Vagina (tissue), 2 donors: ENCODE measurements at places on chromosomes 4 and X.

- H3K36me3 ChIP-seq = no peaks in the 10 kb centered on the region
- H3K27ac ChIP-seq = no peak overlapping the region
- DNase-seq = peak; percentile 49
Measured at GRCh38 chrX:47662144-47662657, 3.2 kb upstream of the UXT start.

DNA sequence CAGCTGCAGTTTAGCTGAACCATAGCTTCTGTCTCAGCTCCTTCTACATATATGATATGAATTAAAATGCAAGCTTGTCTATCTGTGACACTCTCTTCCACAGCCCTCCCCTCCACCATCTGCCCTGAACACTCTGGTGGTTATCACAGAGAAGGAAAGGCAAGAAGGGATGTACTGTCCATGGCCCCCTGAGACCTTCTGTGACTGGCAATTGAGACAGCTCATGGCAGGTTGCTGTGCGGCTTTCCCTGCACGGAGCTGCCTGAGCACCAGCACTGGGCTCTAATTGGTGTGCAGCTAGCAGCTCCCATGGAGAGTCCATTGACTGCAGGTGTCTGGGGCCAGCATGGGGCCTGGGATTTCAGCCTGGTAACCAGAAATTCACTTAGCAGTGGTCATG is 109.8 kb upstream of the ANXA3 start:
- no peaks in the 10 kb centered on the region for H3K4me1 ChIP-seq
- no peak overlapping the region for H3K27ac ChIP-seq
- no peaks in the 10 kb centered on the region for H3K36me3 ChIP-seq
- no peak for DNase-seq
- H3K4me3 ChIP-seq = no peak overlapping the region

DNA sequence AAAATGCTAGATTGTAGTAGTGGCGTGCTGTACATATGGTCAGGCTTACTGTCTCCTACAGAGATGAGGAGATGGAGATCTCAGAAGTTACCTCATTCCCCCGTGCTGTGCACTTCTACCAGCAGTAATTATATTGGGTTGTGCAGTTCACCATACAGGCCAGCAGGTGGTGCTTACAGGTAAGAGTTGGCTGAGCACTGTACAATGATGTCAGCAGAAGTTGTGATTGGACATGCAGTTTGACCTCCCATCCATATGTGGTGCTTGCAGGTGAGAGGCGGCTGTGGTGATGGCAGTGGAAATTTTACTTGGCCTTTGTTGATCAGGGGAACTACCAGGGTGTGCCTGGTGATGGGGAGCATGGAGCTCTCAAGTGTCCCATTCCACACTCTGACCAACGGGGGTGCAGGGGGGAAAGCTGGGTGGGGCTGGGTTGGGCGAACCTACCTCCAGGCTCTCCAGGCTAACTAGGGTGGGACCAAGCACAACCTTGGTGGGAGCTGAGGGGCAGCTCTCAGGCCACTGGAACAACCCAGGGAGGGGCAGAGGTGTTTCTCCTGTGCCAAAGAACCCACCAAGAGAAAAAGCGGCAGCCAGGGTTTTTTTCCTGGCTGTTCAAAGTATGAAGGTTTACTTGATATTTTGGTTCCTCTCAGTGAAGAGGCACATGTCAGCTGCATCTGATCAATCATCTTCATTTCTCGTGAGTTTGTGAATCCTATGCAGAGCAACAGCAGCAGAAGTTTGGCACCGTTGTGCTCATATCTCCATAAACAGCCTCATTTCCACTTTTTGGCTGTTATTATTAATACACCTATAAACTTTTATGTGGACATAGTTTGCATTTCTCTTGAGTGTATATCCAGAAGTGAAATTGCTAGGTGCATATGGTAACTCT is 73.8 kb upstream of the FREM3 start:
- DNase-seq = no peak
- no peak overlapping the region for H3K4me3 ChIP-seq
- no peak overlapping the region for H3K27ac ChIP-seq
- H3K27me3 ChIP-seq = no peaks in the 10 kb centered on the region
- no peaks in the 10 kb centered on the region for H3K4me1 ChIP-seq

DNA sequence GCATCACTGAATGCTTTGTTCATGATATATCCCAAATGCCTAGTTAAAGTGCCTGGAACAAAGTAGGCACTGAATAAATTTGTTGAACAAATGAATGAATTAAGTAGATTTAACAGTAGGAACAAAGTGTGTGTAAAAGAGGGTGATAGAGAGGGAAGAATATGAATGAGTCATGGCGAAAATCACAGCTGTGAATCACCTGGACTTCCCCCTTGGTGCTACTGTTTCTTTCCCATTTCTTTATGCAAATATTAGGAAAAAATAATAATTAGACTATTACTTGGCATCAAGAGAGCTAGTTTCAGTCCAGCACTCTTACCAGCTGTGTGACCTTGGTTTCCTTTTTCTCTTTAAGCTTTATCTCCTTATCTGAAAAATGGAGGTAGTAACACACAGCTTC is 9.2 kb downstream of the SPIN3 start:
- H3K4me1 ChIP-seq = no peaks in the 10 kb centered on the region
- no peaks in the 10 kb centered on the region for H3K27me3 ChIP-seq
- H3K36me3 ChIP-seq = no peaks in the 10 kb centered on the region
- H3K4me3 ChIP-seq = no peak overlapping the region
- no peak overlapping the region for H3K27ac ChIP-seq

GRCh38 chr4:41424522-41424921 is 113.4 kb upstream of the LIMCH1 start:
- no peak overlapping the region for H3K4me3 ChIP-seq
- no peaks in the 10 kb centered on the region for H3K36me3 ChIP-seq

DNA sequence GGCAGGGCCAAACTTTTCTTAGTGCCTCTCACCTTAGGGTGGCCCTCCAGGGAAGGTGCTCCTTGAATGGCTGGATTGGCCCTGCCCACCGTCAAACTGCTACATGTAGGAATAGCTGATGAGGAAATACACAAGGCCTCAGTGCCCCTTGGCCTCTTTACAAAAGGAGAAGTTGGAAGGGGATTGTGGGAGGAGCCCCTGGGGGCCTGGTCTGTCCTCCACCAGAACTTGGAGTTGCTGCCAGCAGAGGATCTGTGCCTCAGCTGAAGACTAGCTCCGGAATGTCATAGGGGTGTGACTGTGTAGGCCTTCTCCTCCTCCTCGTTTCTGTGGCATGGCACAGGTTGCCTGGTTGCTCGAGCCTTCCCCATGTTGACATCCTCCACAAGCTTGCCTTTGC is 142.7 kb downstream of the AMMECR1 start:
- H3K4me1 ChIP-seq = no peaks in the 10 kb centered on the region
- DNase-seq = no peak
- no peak overlapping the region for H3K4me3 ChIP-seq
- H3K36me3 ChIP-seq = no peaks in the 10 kb centered on the region
- no peaks in the 10 kb centered on the region for H3K27me3 ChIP-seq

- no peaks in the 10 kb centered on the region for H3K4me1 ChIP-seq
- H3K36me3 ChIP-seq = no peaks in the 10 kb centered on the region
- DNase-seq = no peak
- no peak overlapping the region for H3K4me3 ChIP-seq
- H3K27ac ChIP-seq = no peak overlapping the region
Measured at GRCh38 chr4:93788712-93789111, 39.8 kb upstream of the ATOH1 start.

GRCh38 chr4:25308306-25308705 is 4.3 kb upstream of the ZCCHC4 start:
- H3K27ac ChIP-seq = no peak overlapping the region
- DNase-seq = no peak
- H3K4me3 ChIP-seq = no peak overlapping the region
- H3K27me3 ChIP-seq = no peaks in the 10 kb centered on the region
- H3K36me3 ChIP-seq = no peaks in the 10 kb centered on the region

DNA sequence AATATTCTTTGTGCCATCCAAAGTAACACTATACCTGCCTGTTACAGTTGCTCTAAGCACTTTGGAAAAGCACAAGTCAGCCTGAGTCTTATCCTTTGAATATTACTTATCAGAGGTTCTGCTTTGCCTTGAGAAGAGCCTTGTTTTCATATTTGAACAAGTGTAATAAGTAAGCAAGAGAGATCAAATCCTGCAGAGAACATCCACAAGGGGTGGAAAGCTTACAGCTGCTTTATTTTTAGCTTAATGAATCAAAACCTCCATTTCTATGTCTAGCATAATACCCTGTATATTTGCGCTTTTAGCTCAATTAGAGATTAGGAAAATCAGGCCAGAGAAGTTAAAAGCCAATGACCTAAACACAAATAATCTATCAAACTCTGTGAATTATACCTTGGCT is 139.8 kb downstream of the CDS1 start:
- no peak overlapping the region for H3K27ac ChIP-seq
- no peaks in the 10 kb centered on the region for H3K27me3 ChIP-seq
- H3K36me3 ChIP-seq = peaks cover 33% of the 10 kb centered on the region
- H3K4me1 ChIP-seq = no peaks in the 10 kb centered on the region
- no peak for DNase-seq

DNA sequence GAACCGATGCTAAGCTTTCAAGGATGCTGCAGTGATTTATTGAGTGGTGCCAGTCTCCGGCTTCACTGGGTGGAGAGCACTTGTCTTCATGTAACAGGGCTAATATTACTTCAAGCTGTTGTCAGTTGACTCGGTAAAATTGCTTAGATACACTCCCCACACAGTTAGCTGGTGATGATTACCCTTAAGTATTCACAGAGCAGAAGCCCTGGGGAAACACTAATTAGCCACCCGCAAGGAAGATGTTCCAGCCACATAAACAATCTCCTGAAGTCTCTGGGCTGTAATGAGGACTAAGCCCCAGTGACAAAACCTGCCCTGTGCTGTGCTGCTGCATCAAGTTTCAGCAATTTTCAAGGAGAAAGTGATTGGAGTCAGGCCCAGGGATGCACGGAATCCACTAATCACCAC is 37.3 kb upstream of the GK2 start:
- H3K4me1 ChIP-seq = no peaks in the 10 kb centered on the region
- DNase-seq = no peak
- H3K27ac ChIP-seq = no peak overlapping the region
- H3K36me3 ChIP-seq = no peaks in the 10 kb centered on the region

DNA sequence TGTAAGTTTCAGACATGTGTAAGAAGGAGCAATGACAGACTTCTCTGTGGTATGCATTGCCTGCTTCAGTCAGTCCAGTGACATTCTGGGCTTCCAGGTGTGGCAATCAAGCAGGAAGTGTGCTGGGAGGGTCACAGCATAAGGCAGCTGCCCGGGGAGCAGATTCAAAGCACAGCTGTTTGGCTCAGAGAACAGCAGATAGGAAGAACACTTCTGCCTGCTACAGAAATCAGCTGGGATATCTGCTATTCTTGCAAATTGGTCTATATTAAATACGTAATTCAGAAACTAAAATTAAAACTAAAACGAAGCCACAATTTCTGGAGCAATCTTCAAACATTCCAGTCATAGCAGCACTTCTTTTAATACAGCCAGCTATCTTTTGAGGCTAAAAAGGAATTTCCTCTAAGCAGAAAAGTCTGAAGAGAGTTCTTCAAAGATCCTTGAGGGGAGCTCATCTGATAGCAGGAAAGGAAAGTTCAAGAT is 47.5 kb upstream of the GALNT7 start:
- peaks cover 11% of the 10 kb centered on the region for H3K4me1 ChIP-seq
- H3K36me3 ChIP-seq = no peaks in the 10 kb centered on the region
- H3K27me3 ChIP-seq = no peaks in the 10 kb centered on the region
- no peak for DNase-seq
- no peak overlapping the region for H3K27ac ChIP-seq

- no peak for DNase-seq
- H3K36me3 ChIP-seq = no peaks in the 10 kb centered on the region
- no peak overlapping the region for H3K4me3 ChIP-seq
Measured at GRCh38 chrX:40318076-40318475, 220.3 kb upstream of the BCOR start.

DNA sequence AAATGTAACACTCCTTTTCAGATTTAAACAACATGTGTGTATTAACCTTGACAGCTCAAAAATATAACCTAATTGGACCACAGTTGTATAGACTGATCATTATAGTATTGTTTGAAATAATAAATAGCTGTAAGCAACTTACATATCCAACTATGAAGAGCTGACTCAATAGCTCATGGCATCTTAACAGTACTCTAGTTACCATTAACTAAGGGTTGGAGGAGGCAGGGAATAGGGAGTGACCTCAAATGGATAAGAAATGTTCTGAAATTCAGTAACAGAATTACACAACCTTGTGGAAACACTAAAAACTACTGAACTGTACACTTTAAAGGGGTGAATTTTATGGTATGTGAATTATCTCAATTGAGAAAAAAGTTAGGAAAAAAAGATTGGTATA is 136.5 kb upstream of the CPEB2 start:
- H3K27ac ChIP-seq = no peak overlapping the region
- no peak overlapping the region for H3K4me3 ChIP-seq
- H3K36me3 ChIP-seq = no peaks in the 10 kb centered on the region
- H3K4me1 ChIP-seq = peaks cover 10% of the 10 kb centered on the region

DNA sequence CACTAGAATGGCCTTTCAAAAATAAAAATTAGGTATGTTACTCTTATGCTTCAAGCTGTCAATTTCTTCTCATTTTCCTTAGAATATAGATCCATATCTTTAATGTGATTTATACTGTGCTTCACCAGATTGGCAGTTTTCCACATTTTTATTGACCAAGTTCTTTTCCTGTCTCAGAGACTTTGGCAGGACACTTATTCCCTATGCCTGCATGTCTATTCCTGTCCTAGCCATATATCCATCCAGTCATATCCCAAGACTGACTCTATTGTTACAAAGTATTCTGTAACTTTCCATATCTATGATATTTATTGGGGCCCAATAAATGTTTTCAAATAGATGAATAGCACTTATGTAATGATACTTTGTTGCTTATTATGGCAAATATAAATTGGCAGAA is 450.7 kb downstream of the GASK1B start:
- no peak for DNase-seq
- no peak overlapping the region for H3K4me3 ChIP-seq
- H3K4me1 ChIP-seq = no peaks in the 10 kb centered on the region

DNA sequence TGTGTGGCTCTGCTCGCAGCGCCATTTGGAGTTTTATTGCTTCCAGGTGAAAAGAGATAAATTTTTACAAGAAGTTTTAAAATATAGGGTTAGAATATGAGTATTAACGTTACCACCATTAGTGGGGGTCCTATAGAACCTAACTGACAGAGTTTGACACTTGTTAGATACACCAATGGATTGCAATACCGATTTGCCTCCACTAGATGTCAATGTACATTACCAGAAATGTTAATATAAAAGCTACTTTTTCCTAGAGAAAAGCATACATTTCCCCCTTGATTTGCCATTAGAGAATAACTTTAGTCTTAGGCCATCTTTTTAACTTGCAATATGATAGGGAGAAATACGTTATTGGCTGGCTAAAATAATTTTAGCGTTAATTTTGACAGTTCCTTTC is 108.4 kb downstream of the LINC00632 start:
- no peaks in the 10 kb centered on the region for H3K4me1 ChIP-seq
- H3K4me3 ChIP-seq = no peak overlapping the region
- no peak overlapping the region for H3K27ac ChIP-seq
